Suppressor macrophage treated with lipopolysaccharide for 4 hours (primary cell): ENCODE measurements at places on chromosomes 12 and 14.
A peak's percentile ranks its signal among the peaks of the same experiment; 100 is the strongest.

DNA sequence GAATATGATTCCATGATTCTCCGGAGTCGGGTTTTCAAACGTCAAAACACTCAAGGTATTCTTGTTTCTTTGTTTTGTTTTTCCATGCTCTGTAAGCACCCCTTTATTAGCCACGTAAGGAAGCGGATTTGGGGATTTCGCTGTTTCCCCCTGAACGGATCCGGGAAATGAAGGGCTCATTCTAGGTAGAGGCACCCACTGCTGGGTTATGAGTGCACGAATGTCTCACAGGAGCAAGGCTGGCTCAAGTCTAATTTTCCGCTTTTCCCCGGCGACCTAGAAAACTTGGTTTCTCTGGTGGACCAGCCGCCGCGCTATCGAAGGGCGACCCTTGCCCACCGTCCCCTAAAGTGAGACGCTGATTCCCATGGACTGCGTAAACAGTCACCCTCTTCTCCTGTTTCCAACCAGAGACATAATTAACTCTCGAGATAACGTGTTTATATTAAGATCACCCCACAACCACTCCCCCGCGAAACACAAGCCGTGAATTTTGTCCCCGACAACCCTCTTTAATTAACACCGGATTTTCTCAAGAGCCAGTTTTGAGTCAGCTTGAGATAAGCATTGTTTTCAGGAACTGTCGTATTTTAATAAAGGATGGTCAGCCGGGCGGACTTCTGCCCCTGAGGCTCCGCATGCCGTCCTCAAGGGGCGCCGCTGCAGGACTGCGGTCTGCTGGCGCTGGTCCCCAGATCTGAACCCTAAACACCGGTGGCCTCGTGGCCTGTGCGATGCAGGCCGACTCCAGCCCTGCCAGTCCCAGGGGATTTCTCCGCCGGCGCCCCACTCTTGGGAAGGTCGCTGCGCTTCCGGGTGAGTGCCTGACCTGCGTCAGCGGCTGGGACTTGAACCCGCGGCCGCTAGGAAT, 515 bp upstream of the ABCC9 start:
- no peak for DNase-seq

GRCh38 chr12:68510397-68510796, 100.3 kb upstream of the RAP1B start:
- no peak for DNase-seq

GRCh38 chr14:39492267-39492666, 60.0 kb upstream of the FBXO33 start:
- no peak for DNase-seq

DNA sequence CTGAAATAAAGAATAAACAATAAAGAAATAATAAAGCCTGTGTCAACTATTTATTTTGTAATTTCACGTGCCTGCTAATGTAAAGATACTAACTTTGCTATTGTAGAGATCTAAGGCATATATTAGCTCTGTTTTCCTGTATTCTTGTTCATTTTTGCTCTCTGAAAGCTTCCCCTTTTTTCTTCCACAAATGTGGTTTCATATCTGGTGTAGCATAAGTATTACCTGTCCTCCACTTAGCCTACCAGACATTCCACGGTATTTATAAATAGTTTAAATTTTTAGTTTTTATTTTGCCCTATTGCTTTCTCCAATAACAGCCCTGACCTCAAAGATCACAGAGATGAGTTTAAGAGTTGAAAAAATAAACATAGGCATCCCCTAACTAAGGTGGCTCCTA, 92.6 kb upstream of the ATP2B1 start:
- DNase-seq: peak; percentile 23

DNA sequence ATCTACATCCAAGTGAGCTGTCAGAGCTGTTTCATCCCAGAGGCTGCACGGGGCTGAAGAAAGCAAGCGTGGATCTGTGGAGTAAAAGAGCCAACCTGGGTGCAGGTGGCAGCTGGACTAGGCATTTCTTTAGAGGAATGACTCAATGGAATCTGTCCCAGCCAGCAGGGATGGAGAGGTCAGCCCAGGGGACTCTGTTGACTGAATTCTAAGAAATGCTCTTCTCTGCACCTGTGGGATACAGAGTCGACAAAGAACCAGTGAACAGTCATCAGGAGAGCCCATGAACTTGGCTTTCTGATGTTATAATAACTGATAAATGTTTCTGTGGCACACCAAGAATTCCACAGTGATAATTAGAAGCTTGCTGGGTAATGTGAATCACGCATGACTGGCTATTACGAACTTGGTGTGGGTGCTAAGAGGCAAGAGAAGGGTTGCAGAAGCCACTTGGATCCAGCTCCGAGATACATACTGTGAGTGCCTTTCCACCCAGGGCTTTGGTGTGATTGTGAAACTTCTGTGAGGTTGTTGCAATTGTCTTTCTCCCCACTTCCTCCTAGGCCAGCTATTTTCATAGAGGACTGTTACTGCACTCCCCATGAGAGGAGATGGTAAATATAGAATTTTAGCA, 16.2 kb downstream of the PYGL start:
- peak; percentile 93 for DNase-seq

DNA sequence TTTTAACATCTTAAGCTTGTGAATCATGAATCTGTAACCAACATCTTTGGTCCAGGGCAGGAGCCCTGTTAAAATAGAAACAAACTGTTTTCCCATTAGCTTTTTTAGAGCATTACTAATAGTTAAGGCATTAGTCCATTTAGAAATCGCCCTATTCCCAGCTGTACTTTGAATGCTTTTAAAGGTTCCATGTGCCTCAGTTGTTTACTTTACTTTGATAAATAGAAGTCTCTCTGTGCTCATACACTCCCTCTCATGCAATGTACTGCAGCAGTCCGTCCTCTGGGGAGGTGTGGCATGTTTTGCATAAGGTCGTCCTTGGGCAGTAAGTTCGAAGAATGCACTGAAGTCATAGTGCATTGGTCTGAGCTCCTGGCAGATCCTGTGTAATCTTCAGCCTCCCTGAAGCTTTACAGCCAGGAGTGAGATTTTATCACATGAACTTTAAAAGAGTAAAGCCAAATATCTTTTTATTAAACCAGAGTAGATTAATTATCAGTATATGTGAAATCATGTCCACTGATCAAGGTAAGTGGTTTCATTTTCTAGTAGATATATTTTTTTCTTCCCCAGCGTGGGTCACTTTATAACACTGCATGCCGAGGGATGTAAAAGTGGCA, 134.7 kb downstream of the FGD4 start:
- peak; percentile 45 for DNase-seq

- DNase-seq: peak; percentile 97
Observed at GRCh38 chr12:100200463-100201181, at the start of gene ACTR6. TSS of gene ACTR6 (plus strand) at chr12:100200815. CDS start at chr12:100200852, 37 bp downstream.

- no peak for DNase-seq
Observed at GRCh38 chr12:3117591-3118015, 40.4 kb downstream of the TSPAN9 start.

DNA sequence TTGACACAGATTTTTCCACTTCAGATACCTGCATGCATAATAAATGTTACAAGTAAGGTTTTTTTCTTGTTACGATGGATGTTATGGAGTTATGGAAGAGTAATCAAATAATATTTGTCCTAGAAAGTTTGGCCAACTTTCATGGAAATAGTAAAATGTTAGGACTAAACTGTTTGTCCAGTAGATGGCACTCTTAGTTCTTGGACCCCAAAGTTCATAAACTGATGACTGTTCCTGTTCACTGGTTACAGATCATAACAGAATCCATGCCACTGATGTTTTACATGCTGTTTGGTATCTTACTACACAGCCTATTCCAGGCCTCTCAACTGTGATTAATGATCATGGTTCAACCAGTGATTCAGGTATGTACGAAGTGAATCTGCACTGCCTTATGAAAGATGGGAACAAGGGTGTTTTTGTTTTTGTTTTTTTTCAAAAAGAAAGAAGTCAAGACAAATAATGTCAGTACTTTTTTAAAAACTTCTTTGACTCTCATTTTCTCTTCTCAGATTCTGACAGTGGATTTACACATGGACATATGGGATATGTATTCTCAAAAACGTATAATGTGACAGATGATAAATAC, 48.8 kb upstream of the SLCO1C1 start:
- DNase-seq: peak; percentile 19

DNA sequence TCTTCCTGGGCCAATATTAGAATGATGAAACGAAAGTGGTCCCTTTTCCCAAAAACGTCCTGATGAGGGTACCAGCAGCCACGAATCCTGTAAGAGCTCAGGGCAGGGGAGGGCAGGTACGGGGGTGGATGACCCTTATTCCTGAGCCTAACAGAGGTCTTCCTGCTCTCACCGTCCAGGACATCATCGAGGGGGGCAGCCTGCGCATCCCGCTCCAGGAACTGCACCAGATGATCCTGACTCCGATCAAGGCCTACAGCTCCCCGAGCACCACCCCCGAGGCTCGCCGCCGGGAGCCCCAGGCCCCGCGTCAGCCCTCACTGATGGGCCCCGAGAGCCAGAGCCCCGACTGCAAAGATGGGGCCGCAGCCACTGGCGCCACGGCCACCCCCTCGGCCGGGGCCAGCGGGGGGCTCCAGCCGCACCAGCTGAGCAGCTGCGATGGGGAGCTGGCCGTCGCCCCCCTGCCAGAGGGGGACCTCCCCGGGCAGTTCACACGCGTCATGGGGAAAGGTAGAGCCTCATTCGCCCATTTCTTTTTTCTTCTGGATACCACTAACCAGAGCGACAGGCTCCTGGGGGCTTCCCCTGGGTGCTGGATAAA, 142.5 kb downstream of the GCH1 start:
- no peak for DNase-seq

GRCh38 chr14:101060171-101060601, 156.7 kb upstream of the RTL1 start:
- DNase-seq: no peak

- no peak for DNase-seq
Observed at GRCh38 chr12:51216642-51217041, 1.2 kb downstream of the POU6F1 start.

- no peak for DNase-seq
Observed at GRCh38 chr12:21551841-21552465, 25.9 kb downstream of the SPX start.

DNA sequence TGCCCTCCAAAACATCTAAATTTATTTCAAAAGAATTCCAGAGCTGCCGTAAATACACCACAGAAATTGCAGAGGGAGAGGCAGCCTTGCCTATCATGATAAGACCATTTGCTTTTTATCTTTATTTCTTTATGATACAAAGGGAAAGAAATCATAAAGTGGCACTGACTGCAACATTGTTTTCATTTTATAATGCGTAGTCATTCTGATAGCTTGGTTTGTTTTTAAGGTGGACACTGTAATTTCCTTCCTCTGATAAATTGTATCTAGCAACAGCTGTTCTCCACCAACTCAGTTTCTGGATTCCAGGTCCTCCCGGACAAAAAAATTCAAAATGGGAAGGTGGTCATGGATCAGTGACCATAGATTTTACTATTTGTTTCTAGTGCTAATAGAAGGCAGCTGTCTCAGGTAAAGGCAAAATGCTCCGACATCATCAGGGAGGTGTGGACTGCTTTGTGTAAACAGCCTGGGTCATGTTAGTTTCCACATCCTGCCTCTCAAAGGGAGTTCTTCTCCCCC, 623 bp upstream of the TSPAN8 start:
- DNase-seq: no peak

- no peak for DNase-seq
Observed at GRCh38 chr12:9027161-9028059, 38.1 kb downstream of the KLRG1 start.

DNA sequence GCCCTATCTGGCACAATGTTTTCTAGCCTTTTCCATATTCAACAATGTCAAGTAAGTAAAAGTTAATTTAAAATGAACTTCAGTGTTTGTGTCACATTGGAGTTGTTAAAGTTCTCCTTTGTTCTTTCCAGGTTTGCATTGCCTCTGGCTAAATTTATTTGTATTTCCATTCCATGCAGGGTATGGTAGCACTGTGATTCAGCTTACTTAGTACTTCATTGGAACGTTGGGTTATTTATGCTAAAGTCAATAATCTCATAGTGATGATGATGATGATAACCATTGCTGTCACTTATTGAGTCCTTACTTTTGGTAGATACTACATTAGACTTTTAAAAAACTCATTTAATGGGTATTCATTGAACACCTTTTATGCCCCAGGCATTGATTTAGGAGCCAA, 286.9 kb downstream of the RAD51B start:
- no peak for DNase-seq

DNA sequence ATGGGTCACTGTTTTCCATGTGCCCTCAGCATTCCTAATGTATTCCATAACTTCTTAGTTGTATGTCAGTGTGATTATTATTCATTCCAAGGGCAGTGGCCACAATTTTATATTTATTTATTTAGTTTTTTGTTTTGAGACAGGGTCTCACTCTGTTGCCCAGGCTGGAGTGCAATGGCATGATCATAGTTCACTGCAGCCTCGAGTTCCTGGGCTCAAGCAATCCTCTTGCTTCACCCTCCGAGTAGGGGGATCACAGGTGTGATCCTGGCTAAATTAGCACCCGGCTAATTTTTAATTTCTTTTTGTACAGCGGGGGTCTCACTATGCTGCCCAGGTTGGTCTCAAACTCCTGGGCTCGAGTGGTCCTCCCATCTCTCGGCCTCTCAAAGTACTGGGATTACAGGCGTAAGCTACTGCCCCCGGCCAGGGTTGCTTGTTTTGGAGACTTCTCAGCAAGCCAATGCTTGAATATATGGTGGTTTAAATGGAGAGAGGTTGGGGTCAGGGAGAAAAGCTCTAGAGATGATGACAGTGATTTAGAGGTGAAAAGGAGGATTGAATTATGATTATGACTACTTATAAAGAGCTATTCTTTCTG, 7.6 kb downstream of the GPRC5A start:
- no peak for DNase-seq

DNA sequence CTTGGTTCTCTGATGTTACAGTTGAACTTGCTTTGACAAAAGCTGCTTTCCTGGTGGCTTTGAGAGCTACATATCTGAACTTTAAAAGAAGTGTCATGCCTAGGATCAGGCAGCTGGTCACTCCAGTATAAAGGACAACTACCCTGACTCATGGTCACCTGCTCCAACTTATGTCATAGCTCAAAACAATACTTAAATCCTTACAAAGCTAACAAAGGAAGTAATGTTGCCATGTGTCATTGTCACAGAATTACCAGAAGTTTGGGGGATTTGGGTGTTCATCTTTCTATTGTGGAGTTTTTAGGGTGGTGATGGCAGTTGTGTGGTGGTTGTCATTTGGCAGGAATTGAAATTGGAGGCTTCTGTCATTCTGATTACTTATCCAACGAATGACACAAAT, 1.8 kb upstream of the TCP11L2 start:
- peak; percentile 73 for DNase-seq

GRCh38 chr12:46367351-46368029, 5.1 kb downstream of the SLC38A2 start:
- no peak for DNase-seq

GRCh38 chr12:31765931-31766330, 37.1 kb upstream of the AMN1 start:
- DNase-seq: peak; percentile 79

DNA sequence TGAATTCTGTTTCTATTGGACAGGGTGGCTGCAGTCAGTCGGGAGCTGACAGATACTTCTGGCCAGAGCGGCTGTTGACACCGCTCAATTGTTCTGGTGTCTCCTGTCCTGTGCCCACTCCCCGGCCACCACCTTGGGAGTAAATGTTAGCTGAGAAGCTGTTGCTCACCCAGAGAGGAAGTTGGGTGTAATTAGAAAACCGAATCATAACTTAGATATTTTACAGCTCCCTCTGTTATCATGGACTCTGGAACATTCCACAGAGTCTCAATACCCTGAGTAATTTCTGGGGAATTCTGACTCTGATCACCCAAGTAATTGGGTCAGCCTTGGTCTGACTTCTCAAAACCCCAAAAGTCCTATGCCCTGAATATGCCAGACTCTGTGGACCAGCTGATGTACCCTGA, 58.3 kb upstream of the RFLNA start:
- DNase-seq: no peak
